ENCODE measurements at places on chromosomes 5 and 9.

GRCh38 chr5:173642191-173642816 lies 25.9 kb upstream of the BOD1 start:
- no peak for DNase-seq

DNA sequence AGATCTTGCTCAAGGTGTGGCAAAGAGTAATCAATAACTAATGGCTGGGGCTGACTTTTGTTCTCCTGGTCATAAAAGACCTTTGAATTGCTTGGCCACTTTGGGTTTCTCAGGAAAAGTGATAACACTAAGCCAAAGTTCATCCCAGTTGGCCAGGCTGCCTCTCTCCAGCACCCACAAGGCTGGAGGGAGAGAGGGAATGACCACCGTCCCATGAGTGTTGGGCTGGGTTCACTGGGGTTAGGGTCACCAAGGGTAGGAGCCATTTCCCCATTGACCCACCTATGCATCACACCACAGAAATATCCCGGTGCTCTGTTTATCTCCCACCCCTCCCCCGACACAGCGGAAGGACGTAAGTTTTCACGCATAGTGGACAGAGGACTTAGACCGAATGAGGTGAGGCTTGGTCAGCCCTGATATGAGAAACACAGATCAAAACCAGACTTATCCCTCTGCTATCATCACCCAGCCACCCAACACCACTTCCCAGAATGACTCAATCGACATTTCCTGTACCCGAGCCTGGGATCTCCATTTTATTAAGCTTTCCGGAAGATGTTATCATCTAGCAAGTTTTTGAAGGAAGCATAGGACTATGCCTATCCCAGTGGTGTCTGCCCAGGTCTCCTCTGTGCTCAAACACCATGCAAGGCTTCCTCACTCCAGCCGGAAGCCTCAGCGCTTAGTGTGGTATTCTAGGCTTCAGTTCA lies 27.0 kb upstream of the PPARGC1B start:
- DNase-seq = no peak

- no peak for DNase-seq
Measured at GRCh38 chr5:91137647-91138046, 245.5 kb downstream of the ARRDC3 start.

DNA sequence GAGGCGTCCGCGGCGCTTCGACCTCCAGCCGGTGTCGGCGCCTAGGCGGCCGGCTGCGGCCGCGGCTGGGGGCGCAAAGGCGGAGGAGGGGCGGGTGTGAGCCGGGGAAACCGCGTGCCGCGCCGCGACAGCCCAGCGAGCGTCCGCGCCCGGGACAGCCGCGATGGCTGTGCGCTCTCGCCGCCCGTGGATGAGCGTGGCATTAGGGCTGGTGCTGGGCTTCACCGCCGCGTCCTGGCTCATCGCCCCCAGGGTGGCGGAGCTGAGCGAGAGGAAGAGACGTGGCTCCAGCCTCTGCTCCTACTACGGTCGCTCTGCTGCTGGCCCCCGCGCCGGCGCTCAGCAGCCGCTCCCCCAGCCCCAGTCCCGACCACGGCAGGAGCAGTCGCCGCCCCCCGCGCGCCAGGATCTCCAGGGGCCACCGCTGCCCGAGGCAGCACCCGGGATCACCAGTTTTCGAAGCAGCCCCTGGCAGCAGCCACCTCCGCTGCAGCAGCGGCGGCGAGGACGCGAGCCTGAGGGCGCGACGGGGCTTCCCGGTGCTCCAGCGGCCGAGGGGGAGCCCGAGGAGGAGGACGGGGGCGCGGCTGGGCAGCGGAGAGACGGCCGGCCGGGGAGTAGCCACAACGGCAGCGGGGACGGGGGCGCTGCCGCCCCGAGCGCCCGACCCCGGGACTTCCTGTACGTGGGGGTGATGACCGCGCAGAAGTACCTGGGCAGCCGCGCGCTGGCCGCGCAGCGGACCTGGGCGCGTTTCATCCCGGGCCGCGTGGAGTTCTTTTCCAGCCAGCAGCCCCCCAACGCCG lies 605 bp downstream of the CHSY3 start:
- DNase-seq = no peak

GRCh38 chr5:13218518-13218917 lies 726.0 kb downstream of the DNAH5 start:
- DNase-seq = no peak

GRCh38 chr5:6412811-6413210 lies 34.5 kb upstream of the MED10 start:
- no peak for DNase-seq

- no peak for DNase-seq
Measured at GRCh38 chr9:98536542-98537173, 172.1 kb downstream of the GABBR2 start.

DNA sequence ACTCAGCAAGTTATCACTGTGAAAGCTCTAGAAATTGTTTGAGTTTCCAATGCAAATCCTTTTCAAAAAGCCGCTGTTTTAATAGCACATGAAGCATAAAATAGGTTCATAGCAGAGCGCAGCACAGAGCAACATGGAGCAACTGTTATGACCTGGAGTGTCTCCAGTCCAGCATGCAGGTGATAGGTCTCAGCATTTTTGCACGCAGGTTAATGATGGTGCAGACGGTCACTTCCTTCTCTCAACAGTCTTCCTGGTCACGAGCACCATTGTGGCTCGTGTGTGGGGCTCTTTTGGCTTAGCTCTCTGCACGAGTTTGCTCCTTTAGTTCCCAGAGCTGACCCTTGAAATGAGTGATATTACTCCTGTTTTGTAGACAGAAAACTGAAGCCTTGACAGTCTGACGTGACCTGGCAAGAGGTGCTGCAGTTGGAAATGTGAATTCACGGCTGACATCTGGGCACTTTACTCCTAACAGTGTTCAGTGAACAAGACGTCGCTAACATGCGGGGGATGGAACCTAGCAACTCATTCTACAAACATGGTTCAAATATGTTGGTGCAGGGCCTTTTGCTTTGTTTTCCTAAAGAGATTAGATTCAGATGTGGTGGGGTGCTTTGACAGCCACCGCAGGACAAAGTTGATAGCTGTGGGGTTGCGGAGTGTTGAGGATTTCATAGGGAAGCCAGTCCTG lies 10.0 kb downstream of the TENT4A start:
- no peak for DNase-seq

DNA sequence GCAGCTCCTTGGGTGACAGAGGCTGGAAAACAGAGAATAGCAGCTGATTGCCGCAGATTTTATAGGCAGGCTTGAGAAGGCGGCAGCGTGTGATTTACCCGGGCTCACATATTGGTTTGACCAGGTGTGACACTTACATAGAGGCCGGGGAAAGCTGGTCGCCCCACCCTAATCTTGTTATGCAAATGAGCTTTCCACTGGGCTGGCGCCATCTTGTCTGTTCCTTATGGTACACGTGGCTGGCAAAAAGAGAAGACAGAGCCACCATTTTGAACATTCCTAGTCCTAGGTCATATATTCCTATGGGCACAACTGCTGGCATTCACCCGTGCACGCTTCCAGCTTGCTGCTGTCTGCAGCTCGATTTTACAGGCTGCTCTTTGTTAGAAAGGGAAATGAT lies 11.3 kb upstream of the SPZ1 start:
- DNase-seq = no peak

GRCh38 chr5:146675636-146676035 lies 159.6 kb upstream of the GPR151 start:
- no peak for DNase-seq

GRCh38 chr5:94746731-94747124 lies 128.3 kb downstream of the SLF1 start:
- DNase-seq = no peak

- no peak for DNase-seq
Measured at GRCh38 chr5:160432787-160433186, 11.1 kb downstream of the PTTG1 start.

DNA sequence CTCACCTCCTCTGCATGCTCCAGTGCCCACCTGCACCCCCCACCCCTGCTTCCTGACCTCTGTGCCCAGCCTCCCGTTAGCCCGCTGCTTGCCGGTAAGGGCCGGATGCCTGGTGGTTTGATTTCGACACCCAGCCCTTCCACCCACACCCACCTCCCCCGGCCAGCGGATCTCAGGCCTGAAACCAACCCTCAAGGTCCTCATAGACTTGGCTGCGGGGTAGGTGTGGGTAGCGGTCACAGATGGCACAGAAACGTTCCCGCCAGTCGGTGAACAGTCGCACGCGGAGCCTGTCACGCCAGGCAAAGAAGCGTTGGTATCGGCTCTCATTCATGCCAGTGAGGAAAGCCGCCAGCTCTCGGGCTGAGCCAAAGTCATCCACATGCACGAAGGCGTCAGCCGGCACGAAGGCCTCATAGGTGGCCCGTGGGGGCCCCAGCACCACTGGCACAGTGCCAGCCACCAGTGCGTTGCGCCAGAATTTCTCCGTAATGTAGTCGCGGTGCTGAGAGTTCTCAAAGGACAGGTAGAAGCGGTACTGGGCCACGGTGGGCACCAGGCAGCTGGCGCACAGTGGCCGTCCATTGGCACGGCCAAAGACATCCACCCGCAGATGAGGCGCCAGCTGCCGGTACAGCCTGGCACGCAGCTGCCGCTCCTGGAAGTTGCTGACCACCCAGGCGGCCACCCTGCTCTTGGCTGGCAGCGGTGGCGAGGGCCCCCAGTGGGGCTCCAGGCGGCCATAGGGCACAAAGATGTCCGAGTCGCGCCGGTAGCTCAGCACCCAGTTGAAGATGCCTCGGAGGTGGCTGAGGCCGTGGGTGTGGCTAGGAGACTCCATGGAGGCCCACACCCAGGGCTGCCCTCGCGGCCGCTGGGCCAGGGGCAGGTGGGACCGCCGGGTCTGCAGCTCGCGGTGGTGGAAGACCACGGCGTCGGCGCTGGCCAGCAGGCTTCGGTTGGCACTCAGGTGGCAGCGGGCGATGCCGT lies 1.1 kb downstream of the FUT7 start:
- peak; percentile 45 for DNase-seq

DNA sequence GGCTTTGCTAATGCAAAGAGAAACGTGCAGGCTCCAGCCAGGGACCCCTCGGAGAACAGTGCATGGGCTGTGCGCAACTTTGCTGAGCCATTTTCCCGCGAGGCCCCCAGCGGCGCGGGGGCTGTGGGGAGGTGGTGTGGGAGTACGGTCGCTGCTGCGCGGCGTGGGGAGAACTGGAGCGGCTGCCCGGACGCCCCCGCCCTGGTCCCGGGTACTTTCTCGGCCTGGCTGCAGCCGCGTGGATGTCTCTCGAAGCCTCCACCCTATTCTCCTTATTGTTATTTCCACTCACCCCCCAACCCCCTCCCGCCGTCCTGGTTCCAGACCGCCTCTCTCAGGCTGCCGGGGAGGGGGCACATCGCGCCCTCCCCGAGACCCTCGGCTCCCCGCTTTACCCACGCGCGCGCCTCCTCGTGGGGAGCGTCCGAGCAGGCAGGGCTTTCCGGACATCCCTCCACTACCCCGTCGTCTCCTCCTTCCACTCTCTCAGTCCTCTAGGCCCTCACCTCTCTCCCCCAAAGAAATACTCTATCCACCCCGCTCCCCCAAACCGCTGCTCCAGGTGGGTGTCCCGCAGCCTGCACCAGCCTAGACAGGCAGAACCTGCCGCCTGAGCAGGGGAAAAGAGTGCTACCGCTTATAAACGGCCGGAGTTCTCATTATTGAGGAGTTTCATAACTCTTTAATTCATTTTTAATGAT lies 68.6 kb upstream of the TBCA start:
- DNase-seq = no peak

DNA sequence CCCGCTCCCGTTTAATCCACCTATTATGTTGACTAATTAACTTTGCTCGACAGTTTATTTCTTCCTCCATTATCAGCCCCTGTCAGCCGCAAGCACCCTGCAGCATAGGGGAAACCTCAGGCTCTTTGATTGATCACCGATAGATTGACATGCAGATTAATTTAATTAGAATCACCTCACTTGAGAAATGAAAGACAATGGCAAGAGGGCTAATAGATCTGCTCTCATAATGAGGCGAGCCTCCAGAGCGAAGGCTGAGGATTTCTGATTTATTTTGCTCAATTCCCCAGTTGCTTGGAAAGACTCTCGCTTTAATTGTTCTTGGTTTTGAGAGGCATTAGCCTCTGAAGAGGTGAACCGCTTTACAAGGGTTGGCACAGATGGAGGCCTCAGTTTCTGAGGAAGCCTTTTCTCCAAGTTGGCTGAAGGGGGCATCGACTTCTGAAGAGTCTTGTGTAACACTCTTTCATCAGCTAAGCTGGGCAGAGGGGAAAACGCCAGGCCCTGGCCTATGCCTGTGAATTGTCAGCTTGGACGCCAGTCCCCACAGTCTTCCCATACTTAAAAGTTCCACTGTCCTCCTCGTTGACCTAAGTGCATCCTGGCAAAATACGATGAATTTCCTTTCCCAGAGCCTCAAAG lies 275.4 kb downstream of the EBF1 start:
- no peak for DNase-seq

Data from effector memory CD8-positive, alpha-beta T cell (primary cell).